ENCODE measurements at places on chromosomes 2 and 18. TPM values are rescaled to one million over a fixed set of nuclear protein-coding genes. Genes with fewer than 3 reads are reported as not detected.

The RABL2A gene
- total RNA-seq = 2.9 TPM

The CIDEA gene
- 0.42 TPM for total RNA-seq

DNA sequence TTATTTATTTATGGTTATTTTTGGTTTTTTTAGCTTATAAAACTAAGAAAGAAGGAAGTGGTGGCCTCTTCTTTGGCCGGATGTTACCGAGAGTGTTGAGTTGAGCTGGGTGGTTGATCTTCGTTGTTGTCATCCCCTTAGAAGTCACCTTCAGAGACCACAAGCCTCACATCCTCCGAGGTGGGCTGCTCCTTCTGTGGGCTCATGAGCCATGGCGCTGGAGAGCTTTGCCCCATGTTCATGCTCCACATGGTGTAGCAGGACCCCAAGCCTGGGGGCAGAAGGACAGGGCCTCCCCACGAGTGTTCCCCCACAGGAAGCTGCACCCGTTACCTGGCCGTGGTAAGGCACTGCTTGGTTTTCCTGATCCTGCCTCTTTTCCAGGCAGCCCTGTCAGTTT, 23.4 kb downstream of the SNTG2 start:
- no peak for DNase-seq

GRCh38 chr2:204312105-204312504, 233.2 kb upstream of the PARD3B start:
- no peak for DNase-seq

- DNase-seq = peak; percentile 73
These were observed 84.0 kb downstream of the LIPG start for GRCh38 chr18:49645841-49646351.

DNA sequence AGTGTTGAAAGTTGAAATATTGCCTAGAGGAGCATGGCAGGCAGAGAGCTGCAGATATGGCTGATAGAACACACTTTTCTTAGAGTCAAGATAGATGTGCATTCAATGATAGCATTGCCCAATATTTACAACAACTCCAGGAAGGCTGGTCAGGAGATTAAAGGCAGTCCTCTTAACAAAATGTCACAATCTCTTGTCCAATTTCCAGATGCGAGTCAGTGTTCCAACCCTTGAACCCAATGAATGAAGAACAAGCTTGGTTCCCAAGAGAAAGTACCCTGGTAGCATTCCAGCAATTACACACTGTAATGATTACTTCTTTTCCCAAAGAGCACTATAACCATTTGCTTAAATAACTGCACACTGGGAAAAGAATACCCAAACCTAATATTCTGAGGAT, 839.4 kb upstream of the VRK2 start:
- DNase-seq = no peak

GRCh38 chr18:63897072-63897471, 9.6 kb downstream of the SERPINB2 start:
- no peak for DNase-seq

DNA sequence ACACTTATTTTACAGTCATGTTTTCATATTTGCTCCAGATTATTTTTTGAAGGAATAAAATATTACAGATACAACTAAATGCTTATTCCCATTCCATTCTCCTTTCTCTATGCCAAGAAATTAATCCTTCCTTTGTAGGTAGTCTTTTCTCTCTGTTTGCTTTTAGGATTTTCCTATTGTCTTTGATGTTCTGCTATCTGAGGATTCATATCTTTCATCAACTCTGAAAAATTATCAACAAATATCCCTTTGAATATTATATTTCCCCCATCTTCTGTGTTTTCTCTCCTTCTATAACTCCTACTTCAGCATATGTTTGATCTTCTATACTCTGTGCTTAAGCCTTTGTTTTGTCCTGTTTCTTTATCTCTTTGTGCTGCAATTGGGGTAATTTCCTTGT, 260.4 kb upstream of the RBMS1 start:
- DNase-seq = no peak

- peak; percentile 20 for DNase-seq
These were observed 214.4 kb upstream of the EPAS1 start for GRCh38 chr2:46082531-46083485.

- DNase-seq = no peak
These were observed 206.2 kb downstream of the ARL4C start for GRCh38 chr2:234290671-234291070.

- no peak for DNase-seq
These were observed 268.3 kb downstream of the PLCL1 start for GRCh38 chr2:198072655-198073054.

- no peak for DNase-seq
These were observed 54.5 kb downstream of the TSHZ1 start for GRCh38 chr18:75264926-75265597.

DNA sequence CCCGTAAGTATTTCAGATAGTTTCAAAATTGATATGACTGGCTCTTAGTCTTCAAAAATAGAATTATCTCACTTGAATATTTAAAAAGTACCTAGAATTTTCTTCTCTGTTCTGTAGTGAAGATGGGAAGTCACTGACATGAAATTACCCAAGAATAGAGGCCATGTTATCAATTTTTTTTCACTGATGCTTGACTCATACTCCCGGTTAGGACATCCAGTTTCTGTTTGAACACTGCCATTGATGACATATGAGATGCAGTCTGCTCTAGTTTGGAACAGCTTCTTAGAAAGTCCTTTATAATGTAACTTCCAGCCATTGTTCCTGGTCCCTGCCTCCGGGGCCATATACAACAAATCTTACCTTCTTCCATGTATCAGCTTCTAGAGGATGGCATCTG, 26.0 kb downstream of the MAP3K20 start:
- DNase-seq = no peak
